Lung microvascular endothelial cell (primary cell): ENCODE measurements at places on chromosomes 16 and 17.

DNA sequence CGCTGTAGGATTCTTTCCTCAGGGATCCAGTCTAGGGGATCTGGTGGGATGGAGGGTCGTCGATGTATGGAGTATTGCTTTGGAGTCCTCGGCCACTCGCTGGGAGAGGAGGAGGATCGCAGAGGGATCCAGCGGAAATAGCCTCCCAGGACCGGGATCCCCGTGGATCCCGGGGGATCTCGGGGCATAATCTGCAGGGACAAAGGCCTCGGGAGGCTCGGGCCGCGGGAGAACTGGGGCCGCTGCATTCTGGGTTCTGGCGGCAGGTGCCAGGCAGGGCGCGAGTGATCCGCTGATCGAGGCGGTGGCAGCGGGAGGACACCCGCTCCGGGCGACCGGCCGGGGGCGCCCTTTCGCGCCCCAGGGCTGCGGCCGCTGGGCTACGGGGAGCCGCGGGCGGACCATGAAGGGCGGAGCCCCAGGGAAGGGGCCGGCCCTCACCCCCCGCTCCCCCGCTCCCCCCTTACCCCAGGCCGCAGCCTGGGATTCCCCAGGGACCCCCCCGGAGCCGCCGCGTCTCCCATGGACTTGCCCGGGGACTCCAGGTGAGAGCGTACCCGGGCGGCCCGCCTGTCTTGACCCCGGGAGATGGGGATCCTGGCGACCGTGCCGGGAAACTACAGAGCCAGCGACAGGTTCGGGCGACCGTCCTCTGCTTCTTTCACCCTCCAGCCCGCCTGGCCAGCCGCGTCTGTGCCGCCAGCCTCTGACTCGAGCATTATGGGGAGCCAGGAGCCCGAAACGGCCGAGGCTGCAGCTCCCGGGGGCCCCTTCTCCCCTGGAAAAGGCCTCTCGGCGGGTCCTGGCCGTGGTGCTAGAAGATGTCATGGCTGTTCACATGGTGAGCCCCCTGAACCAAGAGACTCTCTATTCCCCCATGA, 604 bp downstream of the PRR14 start:
- DNase-seq, result peak; percentile 78

GRCh38 chr16:52597772-52598483, 51.0 kb upstream of the TOX3 start:
- no peak for DNase-seq

- no peak for DNase-seq
Observed at GRCh38 chr17:81616877-81617276, 20.0 kb downstream of the NPLOC4 start.

DNA sequence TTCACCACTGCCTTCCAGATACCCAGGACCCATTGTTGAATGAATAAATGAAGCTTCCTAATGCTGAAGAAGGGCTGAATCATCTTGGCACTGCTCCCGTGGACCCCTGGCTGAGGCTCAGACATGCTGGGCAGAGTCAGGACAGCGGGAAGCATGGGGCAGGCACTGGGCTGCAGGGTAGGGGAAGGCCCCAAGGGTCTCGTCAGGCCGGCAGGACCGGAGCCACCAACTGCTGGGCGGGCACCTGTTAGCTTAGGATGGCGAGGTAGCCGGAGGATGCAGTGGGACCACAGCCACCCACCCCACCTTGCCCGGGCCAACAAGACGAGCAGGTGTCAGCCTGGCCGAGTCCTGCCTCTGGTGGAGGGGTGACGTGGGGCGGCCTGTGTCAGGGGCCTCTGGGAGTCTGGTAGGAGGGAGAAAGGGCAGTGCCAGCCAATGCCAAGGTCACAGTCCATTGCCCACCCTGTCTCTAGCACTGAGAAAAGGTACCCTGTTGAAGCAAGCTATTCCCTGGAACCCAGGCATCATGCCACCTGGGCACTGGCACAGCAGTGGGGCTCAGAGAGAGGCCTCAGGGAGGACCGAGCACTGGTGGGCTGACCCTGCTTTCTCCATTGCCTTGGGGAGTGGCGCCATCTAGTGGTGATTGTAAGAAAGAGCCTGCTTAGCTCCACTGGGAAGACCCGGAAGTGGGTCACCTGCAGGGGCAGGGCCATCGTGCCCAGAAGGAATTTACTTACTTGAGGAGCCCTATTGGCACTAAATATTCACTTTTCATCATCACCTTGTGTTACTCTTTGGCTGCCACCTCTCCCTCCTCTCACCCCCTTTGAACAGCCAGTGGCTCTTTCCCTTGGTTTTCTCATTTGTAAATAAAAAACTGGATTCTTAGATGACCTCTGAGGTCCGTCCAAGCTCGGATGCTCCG, 3.0 kb upstream of the DLX3 start:
- peak; percentile 90 for DNase-seq

DNA sequence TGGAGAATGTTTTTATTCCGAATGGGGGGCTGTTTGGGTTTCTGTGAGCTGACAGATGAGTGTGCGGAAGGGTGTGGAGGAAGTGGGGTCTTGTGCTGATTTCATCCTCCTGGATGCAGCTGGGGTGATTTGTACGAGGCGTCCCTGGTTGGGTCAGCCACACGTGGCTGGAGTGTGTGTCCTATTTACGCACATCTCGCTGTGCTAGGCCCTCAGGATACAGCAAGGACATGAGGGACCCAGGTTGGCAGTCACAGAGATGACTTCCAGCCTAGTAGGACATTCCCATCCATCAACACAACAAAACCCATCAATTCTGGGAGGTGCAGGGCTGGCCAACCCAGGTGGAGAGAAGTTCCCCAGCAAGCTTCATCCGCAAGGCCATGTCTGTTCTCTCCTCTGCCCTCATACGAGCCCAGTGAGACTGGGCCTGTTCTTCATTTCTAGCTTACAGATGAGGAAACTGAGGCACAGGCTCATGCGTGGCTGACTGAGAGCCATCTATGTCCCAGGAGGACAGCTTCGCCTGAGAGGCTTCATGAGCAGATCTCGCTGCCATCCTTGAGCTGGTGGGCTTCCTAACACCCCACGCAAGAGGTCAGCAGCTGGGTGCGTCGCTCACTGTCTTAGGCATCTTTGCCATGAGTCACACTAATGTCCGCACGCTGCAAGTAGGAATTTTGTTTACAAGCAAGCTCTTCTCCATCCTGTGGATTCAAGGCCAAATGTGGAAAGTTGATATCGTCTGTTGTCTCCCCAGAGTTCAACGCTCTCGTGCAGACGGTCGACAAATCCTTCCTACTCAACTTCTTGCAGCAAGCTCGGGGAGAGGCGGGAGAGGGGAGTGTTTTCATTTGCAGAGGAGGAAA, 24.4 kb downstream of the IRF8 start:
- DNase-seq, result peak; percentile 26

DNA sequence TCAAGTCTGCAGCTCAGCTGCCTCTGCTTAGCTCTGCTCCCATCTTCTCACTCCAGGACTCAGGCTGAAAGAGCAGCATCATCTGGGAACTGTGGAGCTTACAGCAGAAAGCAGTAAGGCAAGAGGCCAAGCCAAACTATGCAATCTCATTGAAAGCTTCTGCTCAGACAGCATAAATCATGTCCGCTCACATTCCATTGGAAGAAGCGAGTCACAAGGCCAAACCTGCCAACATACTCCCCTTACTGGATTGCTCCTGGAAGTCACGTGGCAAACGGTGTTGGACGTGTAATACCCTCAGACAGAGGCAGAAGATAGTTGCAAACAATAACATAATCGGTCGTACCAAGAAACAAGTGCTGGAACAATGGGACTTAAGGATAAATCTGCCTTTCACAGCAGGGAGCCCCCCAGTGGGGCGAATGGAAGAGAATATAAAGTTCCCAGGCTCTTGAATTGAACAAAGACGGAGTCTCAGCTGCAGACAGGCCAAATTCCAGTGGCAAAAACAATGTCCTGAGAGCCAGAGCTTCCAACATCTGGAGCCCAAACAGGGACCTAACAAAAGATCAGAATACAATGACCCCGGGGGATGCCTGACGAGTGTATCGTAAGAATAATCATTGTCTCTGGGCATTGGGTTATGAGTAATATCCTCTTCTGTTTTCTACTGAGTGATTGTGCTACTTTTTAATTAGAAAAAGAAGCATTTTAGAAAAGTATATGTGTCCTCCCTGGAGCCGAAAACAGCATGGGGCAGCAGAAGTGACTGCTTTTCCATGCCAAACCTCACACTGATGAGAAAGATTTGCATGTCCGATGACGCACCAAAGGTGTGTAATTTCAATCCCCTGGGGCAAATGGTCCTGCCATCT, 68.4 kb downstream of the CMC2 start:
- DNase-seq, result peak; percentile 97

GRCh38 chr17:2707721-2708584, 3.6 kb downstream of the CLUH start:
- no peak for DNase-seq

DNA sequence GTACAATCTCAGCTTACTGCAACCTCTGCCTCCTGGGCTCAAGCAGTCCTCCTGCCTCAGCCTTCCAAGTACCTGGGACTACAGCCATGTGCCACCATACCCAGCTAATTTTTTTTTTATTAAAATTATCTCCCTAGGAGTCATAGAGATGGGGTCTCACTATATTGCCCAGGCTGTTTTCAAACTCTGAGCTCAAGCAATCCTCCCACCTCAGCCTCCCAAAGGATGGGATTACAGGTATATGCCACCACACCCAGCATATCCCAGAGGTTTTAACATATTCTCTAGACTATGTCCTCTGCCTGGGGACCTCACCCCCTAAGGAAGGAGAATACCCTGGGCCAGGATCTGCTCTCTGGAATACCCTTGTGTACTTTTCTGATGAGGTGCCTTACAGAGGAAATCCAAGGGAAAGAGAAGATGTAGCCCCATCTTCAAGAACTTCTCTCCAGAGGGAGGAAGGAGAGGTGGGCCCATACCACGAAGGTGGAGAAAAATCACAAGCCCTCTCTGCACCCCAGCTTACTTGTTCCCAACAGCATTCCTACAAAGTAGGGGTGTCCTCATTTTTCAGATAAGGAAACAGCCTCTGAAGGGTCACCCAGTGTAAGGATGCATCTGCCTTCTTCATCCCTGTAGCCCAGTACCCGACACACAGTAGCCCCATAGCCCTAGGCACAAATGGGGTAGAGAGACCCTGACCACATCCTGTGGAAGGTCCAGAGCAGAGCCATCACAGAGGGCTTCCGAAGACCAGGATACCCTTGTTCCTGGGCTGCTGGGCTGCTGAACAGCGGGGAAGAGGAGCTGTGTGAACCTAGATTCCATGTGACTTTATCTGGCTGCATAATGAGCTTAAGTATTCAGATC, 151.6 kb downstream of the SOCS1 start:
- no peak for DNase-seq

DNA sequence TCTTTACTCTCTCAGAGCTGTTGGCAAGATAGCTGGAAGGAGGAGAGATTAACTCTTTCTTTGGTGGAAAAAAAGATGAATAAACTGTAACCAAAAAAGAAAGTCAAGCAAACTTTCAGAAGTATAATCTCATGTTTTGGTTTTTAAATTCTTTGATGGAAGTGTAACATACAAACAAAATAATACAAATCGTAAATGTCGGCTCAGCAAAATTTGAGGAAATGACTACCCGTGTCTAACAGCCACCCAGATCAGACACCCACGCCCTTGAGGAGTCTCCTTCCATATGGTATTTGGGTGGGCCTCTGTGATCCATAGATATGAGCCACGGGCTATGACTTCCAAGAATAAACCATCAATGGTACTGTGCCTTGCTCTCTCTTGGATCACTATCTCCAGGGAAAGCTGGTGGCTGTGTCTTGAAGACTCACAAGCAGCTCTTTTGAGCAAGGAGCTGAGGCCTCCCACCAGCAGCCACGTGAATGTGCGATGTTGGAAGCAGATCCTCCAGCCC, 9.6 kb upstream of the CD300C start:
- no peak for DNase-seq

GRCh38 chr17:17548044-17548443, 43.5 kb downstream of the PEMT start:
- no peak for DNase-seq

DNA sequence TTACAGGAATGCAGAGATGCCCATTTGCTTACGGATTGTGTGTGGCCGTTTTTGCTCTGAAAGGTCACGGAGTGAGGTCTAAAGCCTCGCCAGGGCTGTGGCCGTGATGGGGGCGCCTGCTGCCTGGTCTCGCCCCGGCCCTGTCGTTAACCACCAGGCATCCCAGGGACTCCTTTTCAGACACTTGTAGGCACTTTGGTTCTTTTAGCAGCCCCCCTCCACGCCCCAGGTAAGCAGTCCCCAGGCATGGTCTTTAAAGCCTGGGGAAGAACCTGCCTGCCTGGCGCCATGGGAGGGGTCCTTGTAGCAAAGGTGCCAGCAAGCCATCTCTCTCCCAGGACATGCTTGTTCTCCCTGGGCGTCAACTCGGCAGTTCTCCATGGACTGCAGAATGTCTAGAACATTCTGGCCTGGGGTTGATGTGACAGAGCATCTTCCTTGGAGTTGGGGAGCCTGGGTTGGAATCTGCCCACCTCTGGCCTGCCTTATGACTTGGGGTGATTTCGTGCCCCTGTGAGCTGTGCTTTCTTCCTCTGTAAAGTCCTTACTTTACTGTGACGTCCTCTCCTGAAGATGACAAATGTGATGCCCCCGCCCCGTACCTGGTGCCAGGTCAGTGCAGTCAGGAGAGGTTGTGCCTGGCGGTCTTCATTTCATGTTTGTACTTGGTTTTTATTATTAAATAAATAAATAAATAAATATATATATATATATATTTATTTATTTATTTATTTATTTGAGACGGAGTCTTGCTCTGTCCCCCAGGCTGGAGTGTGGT, 5.4 kb downstream of the KCTD5 start:
- DNase-seq, result no peak

- no peak for DNase-seq
Observed at GRCh38 chr17:79224476-79224875, 149.9 kb downstream of the ENGASE start.

GRCh38 chr17:69492410-69493071, 78.0 kb downstream of the MAP2K6 start:
- DNase-seq, result no peak

GRCh38 chr16:77785373-77785764, 3.0 kb upstream of the VAT1L start:
- DNase-seq, result no peak

- no peak for DNase-seq
Observed at GRCh38 chr16:79265701-79266100, 334.8 kb downstream of the MAF start.

DNA sequence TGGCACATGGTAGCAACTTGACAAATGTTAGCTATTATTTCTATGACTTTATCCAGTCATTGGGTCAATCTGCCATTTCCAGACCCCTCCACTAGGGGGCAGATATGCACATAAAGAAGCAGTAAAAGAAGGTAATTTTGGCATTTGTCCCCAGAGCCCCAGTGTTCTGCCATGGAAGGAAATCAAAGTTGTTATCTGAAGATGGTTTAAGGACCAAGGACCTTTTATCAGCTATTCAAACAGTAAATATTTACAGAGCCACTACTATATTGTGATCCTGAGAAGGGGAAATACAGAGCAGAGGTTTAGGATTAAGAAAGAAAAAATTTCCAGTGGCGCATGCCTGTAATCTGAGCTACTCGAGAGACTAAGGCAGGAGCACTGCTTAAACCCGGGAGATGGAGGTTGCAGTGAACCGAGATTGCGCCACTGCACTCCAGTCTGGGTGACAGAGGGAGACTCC, 20.0 kb downstream of the TRAF4 start:
- peak; percentile 80 for DNase-seq

- no peak for DNase-seq
Observed at GRCh38 chr16:85281181-85281580, 168.9 kb upstream of the CIBAR2 start.
